T-helper 9 cell (primary cell): ENCODE measurements at places on chromosomes 1 and 21.

GRCh38 chr1:7225711-7226505 lies 440.7 kb downstream of the CAMTA1 start:
- no peak for DNase-seq

DNA sequence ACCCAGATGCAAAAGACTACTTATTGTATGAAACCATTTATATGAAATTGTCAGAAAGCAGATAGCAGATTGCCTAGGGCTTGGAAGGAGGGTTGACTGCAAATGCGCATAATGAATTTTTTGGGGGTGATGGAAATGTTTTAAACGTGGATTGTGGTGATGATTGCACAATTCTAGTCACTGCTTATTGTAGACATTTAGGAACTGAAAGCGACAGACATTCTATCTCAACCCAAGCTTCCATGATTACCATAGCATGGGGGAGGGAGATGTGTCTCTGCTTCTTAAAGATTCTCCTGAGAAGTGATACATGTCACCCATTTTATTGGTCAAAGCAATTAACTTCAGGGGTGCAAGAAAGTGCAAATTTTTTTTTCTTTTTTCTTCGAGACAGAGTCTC lies 2.8 kb upstream of the MTF2 start:
- DNase-seq: no peak

DNA sequence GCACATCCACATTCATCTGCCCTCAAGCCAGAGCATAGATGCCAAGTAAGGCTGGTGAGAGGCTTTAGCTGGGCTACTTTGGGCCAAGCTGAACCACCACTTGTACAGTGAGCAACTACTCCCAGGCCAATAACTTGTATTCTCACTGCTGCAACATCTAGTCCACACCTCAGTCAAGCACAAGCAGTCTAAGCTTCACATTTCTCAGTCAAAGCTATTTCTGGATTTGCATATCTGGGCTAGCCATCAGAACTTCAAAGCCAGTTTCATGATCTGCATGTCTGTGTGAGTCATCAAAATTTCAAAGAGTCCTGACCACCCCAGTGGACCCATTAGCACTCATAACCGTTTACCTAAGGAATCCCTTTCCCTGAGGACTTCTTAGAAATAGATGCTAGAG lies 77.7 kb upstream of the DIRAS3 start:
- DNase-seq: no peak

DNA sequence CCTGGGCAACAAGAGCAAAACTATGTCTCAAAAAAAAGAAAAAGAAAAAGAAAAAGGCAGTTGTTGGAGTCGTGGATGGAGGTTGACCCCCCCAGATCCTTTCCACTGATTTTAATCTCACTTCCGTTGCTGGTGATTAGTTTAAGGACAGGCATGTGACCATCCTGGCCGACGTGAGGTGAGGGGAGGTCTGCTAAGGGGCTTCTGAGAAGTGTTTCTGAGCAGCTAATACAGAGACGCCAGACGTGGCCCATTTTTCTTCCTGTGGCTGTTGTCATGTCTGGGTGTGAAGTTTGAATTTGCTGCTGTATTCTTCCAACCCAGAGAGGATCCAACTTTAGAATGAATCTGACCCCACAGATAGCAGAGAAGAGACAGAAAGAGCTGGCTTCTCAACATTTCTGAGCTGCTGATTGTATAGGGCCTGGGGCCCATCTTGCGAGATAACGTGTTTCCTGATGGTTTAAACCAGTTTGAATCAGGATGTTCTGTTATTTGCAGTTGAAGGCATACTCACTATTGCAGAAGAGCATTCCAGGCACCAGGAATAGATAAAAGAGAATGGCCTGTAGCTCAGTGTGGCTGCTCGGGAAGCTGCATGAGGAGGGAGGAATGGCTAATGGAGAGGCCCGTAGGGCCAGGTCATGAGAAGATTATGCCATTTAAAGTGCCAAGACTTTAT lies 22.8 kb upstream of the SSBP3 start:
- no peak for DNase-seq

DNA sequence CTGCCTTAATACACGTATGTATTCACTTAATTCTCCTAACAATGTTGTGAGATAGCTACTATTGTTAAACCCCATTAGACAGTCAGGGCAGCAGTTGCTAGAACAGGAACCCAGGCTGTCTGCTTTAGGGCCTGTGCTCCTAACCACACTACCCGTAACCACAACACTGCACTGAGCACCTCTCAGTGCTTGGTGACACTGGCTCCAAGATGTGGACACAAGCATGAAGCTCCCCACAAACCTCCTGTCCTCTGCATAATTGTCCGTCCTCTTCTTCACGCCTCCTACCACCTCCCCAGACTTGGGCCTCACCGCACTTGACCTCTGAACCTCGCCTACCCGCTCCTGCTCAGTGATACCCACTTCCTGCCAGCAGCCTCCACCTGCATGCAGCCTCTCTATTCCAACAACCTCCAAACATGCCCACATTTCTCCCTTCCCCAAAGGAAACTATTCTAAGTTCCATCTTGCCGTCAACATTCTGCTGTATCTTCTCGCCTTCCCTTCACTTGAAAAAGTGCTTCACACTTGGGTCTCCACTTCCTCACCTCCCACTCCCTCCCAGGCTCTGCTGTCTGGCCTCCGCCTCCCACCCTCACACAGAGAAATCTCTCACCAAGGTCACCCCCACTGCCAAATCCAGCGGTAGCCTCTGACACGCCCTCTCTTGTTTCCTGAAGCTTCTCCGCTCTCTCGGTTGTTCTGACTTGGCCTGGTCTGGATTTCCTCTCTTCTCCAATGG lies 14.6 kb upstream of the AHDC1 start:
- DNase-seq: peak; percentile 27

DNA sequence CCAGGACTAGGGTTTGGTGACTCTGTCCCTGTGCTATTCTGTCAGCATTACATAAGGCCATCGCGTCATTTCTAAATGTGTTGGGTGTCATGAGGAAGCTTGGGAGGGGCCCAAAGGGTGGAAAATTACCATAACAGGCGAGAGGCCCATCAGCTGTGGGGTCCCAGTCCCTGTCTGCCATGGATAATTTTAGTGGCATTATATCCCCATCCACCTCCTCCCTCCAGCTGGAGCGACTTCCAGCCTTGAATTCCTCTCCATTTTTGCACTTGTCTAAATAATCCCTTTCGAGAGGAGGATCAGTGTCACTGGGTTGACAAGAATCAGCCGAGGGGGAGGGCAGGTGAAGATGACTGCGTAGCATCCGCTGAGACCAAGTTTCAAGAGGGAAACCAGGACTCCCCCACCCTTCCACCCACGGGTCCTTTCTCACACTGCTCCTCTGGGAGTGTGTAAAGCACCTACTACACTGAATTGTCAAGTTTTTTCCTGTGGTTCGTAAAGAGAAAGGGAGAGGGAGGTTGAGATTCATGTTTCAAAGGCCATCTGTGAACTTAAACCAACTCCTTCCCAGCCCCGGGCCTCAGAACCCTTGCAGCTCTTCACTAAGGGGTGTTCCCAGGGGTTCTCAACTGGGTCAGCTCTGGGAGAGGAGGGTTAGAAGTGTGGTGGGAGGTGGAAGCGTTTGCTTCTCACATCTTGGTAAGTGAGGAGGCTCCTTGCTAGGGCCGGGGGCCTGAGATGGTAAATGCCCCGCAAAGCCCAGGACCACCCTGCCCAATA lies 29.2 kb downstream of the VASH2 start:
- no peak for DNase-seq

- no peak for DNase-seq
Observed at GRCh38 chr1:162704673-162705424, 72.6 kb downstream of the DDR2 start.

DNA sequence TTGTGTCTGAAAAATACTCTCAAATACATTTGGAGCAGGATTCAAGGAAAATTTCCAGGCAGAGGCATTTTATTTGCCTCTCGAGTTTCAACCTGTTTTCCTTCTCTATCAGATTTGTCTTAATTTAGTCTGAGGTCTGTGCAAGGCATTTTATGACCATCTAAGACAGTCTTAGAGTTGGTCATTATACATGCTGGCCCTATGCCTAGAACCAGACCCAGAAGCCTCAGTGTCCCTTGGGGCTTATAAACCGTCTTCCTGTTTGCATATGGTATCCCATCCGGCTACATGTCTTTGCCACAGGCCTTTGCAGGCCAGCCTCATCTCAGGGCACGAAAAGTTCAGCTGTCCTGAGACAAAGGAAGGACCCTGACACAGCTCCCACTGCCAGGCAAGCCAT lies 346.1 kb downstream of the SIPA1L2 start:
- no peak for DNase-seq

DNA sequence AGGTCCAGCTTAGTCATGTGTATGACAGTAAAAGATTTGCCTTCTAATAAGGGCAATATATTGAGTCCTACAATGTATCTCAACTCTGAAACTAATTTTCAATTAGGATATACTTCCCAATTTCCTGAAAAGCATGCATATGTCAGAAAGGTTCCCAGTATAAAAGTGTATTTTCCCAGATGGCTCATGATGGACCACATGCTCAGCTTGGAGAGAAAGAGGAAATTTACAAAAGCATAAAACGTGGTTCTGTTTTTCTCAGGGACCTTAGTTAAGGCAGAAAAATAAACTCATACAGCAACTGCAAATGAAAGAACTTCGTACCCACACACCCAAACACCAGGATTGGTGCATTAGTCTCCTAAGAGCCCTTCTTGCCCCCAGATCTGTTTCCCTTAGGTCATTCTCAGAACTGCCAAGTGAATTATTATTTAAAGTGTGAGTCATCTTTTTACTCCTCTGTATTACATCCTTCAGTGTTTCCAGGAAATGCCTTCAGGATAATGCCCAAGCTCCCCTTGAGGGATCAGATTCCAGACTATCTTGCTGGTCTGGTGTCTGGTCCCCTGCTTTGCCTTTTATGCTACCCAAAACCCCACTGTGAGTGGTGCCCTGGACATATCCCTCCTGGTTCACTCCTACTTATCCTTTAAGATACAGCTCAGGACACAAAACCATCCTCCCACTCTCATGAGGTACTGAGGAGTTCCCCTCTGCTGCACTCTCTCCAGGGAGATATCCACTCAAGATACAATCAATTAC lies 57.4 kb downstream of the SSX2IP start:
- no peak for DNase-seq

DNA sequence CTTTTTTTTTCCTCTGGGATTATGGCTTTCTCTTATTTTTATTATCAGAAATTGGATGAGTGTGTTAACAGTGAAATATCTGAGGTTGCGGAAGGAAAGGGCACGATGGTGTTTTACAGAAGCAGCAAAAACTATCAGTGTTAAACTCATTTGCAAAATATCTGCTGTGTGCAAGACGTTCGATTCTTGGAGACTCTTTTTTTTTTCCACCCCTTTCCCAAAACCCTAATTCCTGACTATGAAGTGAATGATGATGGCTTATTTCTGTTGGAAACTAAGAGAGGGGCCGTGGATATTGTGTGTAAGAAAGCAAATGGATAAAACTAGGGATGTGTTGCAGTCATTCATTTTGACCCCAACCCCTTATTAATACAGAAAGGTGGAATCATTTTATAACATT lies 677 bp downstream of the NCAM2 start:
- DNase-seq: no peak

DNA sequence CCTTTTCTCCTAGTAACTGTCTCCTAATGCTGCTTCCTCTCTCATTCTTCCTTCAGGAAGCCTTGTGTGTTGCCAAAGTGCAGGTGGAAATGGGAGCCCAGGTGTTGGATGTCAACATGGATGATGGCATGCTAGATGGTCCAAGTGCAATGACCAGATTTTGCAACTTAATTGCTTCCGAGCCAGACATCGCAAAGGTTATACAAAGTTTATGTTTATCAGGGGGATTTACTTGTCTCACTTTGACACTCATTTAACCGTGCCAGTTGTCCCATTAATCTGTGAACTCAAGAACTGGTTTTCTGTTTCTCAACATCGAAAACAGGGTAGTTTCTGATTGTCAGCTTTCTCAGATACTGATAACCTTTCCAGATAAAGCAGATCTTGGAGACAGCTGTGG lies 40.4 kb downstream of the MTR start:
- DNase-seq: no peak

GRCh38 chr1:27622828-27623227 lies 12.2 kb downstream of the FGR start:
- no peak for DNase-seq

- DNase-seq: no peak
Observed at GRCh38 chr1:226984521-226985238, 44.6 kb downstream of the COQ8A start.

DNA sequence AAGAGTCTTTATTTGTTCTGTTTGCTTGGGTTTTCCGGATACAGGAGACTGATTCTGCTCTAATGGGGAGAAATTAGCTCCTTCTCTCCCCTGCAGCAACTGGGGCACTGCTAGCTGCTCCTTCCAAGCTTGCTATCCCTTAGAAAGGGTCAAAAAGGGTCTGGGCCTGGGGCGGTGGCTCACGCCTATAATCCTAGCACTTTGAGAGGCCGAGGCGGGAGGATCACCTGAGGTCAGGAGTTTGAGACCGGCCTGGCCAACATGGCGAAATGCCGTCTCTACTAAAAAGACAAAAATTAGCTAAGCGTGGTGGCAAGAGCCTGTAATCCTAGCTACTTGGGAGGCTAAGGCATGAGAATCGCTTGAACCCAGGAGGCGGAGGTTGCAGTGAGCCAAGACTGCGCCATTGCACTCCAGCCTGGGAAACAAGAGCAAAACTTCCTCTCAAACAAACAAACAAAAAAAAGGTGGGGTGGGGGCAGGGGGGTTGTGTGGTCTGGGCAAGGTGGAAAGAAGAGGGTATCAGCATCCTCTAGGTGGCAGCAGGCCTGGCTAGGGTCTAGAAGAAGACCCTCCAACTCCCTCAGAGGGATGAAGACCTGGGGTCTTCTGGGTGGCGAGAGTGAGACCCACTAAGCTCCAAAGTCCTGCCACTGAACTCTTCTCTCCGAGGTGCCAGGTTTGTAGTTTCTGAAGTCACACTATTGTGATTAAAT lies 15.4 kb upstream of the TBX15 start:
- no peak for DNase-seq

DNA sequence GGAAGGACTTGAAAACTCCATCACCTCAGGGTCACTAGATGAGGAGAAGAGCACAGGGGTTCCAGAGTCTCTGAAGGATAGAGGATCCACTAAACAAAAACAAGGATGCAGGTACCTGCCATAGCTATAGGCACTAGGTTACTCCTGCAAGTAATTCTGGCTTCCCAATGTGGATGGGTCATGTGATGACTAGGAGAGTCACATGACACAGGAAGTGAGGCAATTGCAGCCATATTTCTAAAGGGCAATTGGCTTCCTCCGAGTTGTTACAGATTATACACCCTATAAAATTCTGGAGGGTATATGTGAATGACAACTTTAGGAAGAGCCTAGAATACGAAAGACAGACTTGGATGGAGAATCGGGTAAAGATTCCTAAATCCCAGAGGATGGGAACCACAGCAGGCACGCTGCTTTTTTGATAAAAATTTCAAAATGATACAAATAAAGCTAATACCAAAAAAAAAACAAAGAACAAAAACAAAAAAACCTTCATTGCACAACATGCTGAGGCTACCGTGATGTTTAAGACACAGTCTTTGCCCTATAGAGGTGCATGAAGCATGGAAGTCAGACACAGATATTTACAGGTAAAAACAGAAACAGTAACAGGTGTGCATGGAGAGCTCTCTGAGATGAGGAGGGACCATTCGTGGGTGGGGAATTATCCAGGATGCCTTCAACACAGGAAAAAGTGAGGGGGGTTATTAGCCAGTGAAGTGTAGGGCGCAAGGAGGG lies 10.5 kb downstream of the MTX1 start:
- DNase-seq: no peak

- DNase-seq: no peak
Observed at GRCh38 chr1:218904416-218904815, 269.3 kb upstream of the LYPLAL1 start.

- no peak for DNase-seq
Observed at GRCh38 chr21:36846631-36847030, 119.8 kb downstream of the HLCS start.

- DNase-seq: no peak
Observed at GRCh38 chr1:117610036-117610435, 4.2 kb downstream of the TENT5C start.

GRCh38 chr1:24925082-24925779 lies 4.8 kb downstream of the RUNX3 start:
- DNase-seq: peak; percentile 81
